ENCODE measurements at places on chromosomes 2 and 18. TPM values are rescaled to one million over a fixed set of nuclear protein-coding genes. Genes with fewer than 3 reads are reported as not detected.

Gene RNF125
- 0.65 TPM for total RNA-seq

Gene TACR1
- 0.09 TPM for total RNA-seq

Gene ASXL2
- 22.0 TPM for total RNA-seq

Gene TLX2
- total RNA-seq = not detected

Gene SLC16A14
- 0.49 TPM for total RNA-seq

Gene CD226
- total RNA-seq = 0.99 TPM

Gene REG3G
- not detected for total RNA-seq

Gene SLC9A4
- not detected for total RNA-seq

Gene IL1R1
- total RNA-seq = 152 TPM

Gene TM4SF20
- 0.57 TPM for total RNA-seq

Gene PLB1
- 2.7 TPM for total RNA-seq

Gene SULT6B1
- not detected for total RNA-seq

Gene RAX
- not detected for total RNA-seq

Gene ANKRD44
- 29.2 TPM for total RNA-seq

Gene FAM228A
- 0.18 TPM for total RNA-seq

Gene GYPC
- 38.7 TPM for total RNA-seq

Gene MPP4
- total RNA-seq = 4.0 TPM
